ENCODE measurements at places on chromosomes 7 and 10.
A peak's percentile ranks its signal among the peaks of the same experiment; 100 is the strongest.

DNA sequence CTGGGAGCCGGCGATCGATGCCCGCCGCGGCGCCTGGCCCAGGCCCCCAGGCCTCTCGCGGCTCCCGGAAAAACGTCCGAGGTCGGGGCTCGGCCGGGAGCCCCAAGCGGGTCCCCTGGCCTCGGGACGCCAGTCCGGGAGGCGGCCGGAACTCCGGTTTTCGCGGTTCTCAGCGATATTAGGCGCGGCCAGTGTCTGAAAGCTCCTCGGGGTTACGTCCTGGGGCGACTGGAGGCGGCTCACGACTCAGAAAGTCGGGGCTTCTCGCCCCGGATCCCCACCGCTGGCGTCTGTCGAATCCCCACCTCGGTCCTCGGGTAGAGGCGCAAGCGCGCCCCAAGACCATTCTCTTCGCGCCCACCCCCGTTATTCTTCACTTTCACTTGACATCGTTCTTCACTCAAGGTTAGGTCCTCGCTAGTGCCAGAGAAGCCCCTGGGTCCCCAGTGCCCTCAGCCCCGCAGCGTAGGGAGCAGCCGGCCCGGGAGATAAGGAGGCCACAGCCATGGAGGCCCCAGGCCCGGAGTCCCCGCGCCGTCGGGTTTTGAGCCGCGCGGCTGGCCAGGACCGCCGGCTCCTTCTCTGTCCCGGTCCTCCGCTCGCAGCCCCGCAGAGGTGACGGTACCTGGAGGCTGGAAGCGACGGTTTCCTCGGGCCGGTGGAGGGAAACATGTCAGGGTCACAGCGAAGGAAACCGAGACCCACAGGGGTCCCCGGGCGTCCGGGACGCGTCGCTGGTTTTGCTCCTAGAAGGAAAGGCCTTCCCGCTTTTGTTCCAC lies 35.2 kb upstream of the EBLN1 start:
- no peak for DNase-seq

- DNase-seq = no peak
These were observed 42.9 kb downstream of the CCDC186 start for GRCh38 chr10:114131094-114131493.

DNA sequence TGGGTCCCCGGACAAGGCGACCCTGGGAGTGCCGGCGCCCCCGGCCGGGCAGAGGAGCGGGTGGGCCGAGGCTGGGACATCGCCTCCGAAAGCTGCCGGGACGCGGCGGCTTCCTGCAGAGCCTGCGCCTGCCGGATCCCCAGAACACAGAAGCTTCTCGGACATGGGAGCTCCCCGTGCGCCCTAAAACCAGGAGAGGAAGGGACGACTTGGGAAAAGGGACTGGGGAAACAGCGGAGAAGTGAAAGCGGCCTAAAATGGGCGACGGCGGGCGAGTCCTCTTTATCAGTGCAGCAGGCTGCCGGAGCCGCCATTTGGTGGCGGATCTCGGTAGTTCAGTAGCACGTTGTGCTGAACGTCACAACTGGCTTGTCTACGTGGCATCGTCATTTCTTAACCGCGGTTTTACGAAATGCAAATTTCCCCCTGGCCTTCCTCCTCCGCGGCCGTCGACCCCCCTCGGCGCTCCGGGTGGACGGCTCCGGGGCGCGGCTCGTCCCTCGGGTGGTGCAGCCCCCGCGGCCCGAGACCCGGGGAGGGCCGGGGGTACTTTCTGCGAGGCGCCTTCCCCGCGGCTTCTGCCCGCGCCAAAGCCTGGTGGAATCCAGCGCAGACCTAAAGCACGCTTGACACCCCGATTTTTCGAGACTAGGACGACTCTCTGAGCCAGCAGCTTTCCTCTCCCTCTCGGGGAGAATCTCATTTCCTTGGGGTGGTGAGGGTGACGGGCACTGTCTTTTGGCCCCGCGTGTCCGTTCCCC lies 9.9 kb upstream of the SPAG6 start:
- DNase-seq = no peak

- DNase-seq = no peak
These were observed 26.2 kb upstream of the MSRB2 start for GRCh38 chr10:23069019-23069815.

- DNase-seq = no peak
These were observed 10.1 kb downstream of the ANKRD22 start for GRCh38 chr10:88841316-88842111.

DNA sequence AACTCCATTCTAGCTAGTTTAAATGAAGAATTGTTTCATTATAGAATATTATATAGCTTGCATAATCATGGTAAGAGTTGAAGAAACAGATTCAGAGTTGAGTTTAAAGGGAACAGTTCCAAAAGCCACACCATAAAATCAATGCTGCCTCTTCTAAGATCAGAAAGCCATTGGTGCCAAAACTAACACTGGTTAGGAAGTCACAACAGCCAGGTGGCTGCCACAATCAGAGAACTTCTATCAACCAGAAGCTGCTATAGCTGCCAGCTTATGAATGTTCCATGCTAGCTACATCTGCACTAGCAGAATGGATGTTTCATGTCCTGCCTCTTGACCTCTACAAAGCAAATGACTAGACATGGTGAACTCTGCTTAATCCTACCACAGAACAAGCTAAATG lies 583.1 kb upstream of the LRRN3 start:
- DNase-seq = no peak

DNA sequence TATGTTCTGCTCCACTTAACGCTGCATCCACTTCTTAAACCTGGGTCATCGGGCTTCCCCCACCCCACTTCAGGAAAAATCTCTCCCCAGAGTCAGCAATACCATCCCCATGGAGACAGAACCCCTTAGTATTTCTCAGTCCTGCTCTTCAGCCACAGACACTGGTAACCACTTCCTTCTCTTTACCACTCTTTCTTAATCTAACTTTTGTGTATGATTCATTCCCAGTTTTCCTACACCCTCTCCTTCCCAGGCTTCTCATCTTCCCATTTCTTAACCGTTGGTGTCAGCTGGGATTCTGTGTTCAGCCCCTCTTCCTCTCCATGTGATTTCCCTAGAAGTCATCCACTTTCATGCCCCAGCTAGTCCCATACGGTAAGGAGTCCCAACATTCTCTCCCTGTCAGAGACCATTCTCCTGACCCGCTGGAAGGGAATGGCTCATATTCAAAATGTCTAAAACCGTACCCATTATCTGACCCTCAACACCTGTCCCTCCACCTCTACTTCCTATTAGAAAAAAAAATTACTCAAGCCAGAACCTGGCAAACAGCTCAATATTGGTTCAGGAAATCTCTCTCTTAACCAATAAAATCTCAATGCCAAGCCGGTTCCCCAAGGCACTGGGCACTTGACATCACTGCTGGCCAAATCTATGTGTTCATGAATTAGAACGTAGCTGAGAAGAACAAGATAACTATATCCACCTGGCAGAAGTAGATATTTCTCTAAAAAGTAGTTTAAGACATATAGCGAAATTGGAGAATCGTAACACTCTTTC lies 89.4 kb downstream of the DGKI start:
- DNase-seq = no peak

DNA sequence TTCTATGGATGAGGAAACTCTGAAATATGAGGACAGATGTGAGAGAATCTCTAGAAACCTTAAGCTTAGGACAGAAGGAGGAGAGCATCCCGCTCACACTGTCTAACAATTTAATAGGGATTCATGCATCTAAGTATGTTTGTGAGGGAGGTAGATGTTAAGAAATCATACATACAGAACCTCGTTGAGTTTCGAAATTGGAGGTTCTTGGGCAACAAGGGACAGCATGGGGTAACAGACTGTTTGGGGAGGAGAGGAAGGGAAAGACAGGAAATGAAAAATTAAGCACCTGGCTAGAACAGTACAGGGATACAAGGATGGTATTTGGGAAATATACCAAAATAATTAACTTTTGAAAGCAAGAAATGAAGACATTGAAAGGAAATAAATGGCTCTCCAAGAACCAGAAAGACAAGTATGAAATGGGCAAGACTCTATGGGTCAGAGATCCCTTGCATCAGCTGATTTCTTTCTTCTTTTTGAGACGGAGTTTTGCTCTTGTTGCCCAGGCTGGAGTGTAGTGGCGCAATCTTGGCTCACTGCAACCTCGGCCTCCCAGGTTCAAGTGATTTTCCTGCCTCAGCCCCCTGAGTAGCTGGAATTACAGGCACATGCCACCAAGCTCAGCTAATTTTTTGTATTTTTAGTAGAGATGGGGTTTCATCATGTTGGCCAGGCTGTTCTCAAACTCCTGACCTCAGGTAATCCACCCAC lies 207.9 kb downstream of the CTNNA3 start:
- no peak for DNase-seq

DNA sequence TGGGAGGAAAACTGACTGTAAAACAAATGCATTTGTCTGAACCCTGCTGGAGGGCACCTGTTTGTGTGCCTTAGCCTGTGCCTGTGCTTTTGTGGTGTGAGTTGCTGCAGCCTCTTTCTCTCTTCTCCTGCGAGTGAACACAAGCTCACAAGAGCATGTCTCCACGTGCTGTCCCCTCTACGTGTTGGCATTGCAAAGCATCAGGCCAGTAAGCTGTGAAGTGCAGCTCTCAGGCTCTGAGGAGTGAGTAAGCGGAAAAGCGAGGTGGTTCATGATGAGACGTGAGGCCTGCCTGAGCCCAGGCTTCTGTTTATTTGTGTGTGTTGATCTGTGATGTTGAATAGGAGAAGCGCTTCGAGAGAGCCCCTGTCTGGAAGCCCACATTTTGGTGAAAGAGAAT lies 85.6 kb upstream of the PDCD4 start:
- DNase-seq = no peak

GRCh38 chr7:13651167-13651566 lies 338.3 kb downstream of the ETV1 start:
- DNase-seq = no peak

DNA sequence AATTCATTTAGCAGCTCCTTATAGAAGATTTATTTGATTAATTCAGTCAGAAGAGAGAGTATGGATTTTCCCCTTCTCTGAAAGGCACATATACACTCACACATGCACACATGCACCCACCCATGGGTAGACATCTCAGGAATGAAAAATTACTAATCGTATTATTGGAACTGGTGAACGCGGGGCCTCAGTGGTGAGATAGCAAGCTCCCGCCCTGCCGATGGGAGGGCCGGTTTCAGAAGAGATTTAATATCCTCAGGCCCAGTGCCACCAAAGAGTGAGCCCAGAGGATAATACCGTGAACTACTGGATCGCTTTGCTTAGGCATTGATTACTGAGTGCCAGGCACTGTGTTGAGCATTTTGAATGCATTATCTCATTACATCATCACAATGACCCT lies 38.0 kb upstream of the EMX2 start:
- DNase-seq = no peak

DNA sequence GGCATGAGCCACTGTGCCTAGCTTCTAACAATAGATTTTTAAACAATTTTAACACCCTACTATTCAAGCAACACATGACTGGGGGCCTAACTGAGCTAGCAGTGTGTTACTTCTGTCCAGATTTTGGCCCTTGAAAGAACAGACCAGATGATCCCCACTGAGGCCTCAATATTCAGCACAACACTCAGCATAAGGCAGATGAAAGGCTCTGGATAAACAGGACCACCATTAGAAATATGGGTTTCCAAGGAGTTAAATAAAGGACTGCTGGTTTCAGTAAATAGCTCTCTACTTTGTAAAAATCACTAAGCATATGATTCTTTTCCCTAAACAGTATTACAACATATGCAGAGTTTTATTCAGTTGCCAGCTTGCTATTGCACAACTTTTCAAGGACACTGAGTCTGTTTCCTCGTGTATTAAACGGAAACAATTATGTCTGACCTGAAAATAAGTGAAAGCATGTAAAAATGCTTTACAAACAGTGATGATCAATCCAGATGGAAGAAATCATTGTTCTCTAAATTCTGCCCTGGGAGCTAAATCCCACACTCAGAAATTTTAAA lies 23.8 kb upstream of the FZD1 start:
- DNase-seq = peak; percentile 93

DNA sequence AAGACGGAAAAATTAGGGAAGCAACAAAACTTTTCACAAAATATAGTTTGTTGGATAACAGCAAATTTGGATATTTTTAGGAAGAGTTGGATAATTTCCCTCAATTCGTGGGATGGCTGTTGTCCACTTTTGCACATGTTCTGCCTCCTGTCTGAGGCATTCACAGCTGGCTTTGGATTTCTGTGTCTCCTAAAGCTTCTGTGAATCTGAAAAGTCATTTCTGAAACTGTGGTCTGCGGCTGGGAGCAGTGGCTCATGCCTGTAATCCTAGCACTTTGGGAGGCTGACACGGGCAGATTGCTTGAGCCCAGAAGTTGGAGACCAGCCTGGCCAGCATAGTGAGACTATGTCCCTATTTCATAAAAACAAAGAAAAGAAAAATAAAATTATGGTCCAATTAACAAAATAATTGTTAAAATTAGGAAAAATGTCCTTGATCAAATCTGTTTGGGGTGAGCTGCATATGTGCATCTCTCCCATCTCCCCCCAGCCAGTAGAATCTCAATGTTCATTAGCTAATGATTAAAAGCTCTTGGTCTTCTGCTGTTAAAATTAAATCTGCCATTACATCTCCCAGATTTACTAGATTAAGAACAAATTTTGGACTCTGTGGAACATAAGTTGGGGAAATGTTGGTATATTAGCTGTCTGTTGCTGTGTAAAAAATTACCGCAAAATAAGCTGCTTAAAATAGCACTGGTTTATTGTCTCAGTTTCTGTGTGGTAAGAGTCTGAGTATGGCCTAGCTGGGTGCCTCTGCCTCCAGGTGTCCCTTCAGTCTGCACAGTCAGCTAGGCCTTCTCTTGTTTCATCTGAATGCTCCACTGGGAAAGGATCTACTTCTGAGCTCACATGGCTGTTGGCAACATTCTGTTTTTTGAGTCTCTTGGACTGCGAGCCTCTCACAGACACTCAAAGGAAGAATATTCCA lies 332.0 kb upstream of the FZD1 start:
- DNase-seq = peak; percentile 41

DNA sequence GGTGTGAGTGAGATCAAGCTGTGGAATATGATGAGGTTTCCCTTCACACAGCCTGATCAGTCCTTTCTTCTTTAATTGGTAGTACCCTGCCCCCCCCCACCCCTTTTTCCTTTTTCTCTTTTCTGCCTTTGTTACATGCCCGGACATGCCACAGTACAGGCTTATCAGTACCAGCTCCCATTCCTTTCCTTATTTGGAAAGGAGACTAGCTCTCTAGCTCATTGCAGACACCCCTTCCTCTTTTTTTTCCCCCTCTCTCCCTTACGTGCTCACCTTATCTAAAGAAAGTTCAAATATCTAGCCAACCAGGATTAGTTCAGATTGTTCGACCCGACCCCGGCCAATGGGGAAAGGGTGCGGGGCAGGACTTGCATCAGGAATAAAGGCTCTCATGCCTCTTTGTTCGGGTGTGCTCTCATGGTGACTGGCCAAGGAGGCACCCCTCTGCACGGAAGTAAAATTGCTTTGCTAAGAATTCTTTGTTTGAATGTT lies 230.4 kb downstream of the ACTR3B start:
- no peak for DNase-seq

GRCh38 chr7:33814400-33814799 lies 90.9 kb upstream of the BMPER start:
- no peak for DNase-seq

DNA sequence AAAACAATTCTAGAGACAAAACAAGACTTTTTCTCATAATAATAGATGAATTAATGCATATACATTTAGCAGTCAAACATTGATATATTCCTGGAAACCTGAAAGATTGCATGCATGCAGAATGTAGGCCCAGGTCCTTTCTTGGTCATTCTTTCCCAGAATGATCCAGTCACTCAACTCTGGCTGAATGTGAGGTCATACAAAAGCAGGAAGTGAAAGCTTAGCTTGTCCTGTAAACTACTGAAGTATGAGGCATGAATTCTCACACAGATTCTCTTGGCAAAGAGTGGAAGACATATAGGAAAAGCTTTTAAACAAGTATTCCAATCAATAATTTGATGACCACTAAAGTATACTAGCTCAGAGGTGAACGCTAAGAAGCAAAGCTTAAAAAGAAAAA lies 253.9 kb downstream of the PPP1R3A start:
- DNase-seq = no peak

GRCh38 chr10:77045085-77045484 lies 592.5 kb downstream of the KCNMA1 start:
- no peak for DNase-seq

All from forelimb muscle (tissue), 1 donor.